Stimulated activated CD4-positive, alpha-beta T cell treated with anti-CD3 and anti-CD28 coated beads, Interleukin-15, amount 100 ng/mL, for 24 hours (primary cell): ENCODE measurements at places on chromosomes 13 and 19.

DNA sequence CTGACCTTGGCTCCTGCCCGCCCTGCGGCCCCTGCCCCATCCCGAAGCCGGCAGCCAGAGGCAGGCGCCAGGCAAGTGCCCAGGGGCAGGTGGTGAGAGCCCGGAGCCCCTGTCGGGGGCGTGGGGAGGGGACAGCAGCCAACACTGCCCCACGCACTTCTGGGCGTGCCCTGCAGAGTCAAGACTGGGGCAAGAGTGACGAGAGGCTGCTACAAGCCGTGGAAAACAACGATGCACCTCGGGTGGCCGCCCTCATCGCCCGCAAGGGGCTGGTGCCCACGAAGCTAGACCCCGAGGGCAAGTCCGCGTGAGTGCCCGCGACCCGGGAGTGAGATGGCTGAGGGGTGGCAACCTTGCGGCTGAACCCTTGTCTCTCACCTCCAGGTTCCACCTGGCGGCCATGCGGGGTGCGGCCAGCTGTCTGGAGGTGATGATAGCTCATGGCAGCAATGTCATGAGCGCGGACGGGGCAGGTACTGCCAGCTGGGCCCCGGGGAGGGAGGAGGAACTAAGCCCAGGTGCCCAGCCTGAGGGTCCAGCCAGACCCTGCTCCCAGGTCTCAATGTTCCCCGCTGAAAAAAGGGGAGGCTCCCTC is 17.3 kb downstream of the ANKRD24 start:
- DNase-seq, result no peak

DNA sequence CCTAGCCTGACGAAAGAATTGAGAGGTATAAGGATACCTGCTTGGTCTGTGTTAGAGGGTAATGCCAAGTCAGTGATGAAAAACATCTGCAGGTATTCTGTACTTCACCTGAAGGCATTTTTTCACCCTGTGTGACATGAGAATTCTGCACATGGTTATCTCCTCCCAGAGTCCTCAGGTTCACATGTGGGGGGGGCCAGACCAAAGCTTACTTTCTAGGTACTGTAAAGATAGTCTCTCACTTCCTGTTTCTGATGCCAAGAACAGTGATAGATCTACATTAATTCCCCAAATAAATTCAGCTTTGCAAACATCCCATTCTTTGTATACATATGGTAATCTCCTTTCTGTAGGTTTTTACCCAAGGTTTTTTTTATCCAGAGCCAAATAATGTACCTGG is 53.4 kb downstream of the GPC6 start:
- DNase-seq, result no peak

- no peak for DNase-seq
Observed at GRCh38 chr19:1263188-1263587, 5.9 kb upstream of the CIRBP start.

GRCh38 chr19:2089001-2089711 is 7.0 kb downstream of the MOB3A start:
- peak; percentile 30 for DNase-seq

DNA sequence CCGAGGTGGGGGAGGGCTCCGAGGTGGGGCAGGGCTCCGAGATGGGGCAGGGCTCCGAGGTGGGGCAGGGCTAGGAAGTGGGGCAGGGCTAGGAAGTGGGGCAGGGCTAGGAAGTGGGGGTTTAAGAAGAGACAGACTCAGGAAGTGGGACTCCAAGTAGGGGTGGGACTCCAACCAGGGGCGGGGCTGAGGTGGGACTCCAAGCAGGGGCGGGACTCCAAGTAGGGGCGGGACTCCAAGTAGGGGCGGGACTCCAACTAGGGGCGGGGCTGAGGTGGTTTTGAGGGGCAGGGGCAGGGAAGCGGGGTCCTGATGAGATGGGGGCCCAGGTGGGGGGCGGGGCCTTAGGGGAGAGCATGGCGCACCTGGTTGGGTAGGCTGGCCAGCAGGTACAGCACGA is 13.6 kb downstream of the CFD start:
- DNase-seq, result peak; percentile 70

- DNase-seq, result peak; percentile 95
Observed at GRCh38 chr19:1239796-1240737, 1.5 kb upstream of the ATP5F1D start.

DNA sequence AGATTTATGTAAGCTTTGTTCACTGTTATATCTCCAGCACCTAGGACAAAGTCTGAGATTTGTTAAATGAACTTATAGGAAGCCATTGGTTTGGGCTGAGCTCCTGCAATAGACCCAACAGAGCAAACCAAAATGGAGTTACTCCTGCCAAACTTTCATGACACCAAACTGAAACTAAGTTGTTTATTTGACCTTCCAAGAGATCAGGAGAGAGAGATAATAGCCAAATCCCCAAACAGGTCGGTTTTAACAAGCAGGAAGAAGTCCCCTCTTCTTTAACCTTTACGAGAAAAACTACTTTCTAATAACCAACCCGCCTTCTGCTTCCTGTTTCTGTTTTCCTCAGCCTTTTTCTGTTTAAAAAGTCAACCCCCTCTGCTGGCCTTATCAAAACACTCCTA is 54.9 kb upstream of the ATP12A start:
- DNase-seq, result no peak

DNA sequence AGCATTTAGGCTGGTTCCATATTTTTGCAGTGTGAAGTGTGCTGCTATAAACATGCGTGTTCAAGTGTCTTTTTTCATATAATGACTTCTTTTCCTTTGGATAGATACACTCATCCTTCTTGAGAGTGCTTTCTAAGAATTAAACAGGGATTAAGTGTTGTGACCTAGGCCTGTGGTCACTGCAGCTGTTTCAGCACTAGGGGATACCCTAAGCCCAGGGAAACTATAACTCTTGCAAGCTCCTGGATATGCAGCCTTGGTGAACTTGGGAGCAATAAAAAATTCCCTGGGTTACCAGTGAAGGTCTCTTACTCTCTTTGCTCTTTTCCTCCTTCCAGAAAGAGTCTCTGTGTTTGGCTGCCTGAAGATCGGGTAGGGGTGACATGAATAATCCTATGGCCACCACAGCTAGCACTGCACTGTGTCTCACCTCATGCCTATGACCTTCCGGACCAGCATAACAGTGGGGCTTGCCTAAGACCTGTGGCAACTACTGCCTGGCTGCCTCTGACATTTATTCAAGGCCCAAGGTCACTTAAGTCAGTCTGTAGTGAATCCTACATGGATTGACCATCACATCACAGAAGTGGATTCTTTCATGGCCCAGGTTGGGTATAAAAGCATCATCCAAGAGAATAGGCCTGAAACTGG is 799.7 kb downstream of the DACH1 start:
- DNase-seq, result no peak

GRCh38 chr19:46629546-46630025 is 4.7 kb upstream of the PTGIR start:
- no peak for DNase-seq

DNA sequence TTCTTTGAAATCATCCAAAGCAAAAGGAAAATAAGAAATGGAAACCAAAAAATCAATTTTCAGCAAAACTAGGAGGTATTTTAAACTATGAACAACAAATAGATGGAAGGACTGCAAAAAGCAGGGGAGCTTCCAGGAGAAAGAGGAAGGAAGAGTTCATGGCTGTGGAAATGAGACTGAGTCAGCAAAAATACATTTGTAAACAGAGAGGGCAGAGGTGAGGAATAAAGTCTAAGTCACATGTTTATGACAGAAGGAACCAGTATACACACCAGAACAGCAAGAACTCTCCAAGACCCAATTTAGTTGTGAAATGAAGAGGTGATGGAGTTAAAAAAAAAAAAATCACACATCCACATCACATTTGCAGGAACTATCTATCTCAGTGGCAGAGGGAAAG is 69.6 kb downstream of the RNASEH2B start:
- DNase-seq, result no peak

DNA sequence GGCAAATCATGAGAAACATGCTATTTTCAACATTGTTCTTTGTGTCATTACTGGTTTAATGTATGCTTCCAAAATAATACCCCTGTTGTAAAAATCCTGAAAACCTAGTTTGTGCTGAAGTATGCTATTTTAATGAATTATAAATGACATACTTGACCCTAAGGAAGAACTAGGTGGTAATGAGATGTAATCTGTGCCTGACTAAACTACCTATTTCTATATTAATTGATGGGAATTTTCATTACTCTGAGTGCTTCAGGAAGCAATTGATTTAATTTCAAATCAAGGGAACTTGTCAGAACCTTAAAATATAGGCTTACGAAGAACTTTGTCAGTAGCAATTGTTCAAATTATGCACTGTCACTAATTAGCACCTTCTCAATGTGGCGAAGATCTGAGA is 1005.6 kb upstream of the SLC10A2 start:
- no peak for DNase-seq

DNA sequence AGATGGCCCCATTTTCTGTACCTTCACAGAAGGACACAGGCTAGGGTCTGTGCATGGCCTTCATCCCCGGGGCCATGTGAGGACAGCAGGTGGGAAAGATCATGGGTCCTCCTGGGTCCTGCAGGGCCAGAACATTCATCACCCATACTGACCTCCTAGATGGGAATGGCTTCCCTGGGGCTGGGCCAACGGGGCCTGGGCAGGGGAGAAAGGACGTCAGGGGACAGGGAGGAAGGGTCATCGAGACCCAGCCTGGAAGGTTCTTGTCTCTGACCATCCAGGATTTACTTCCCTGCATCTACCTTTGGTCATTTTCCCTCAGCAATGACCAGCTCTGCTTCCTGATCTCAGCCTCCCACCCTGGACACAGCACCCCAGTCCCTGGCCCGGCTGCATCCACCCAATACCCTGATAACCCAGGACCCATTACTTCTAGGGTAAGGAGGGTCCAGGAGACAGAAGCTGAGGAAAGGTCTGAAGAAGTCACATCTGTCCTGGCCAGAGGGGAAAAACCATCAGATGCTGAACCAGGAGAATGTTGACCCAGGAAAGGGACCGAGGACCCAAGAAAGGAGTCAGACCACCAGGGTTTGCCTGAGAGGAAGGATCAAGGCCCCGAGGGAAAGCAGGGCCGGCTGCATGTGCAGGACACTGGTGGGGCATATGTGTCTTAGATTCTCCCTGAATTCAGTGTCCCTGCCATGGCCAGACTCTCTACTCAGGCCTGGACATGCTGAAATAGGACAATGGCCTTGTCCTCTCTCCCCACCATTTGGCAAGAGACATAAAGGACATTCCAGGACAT is 7.0 kb upstream of the CEACAM7 start:
- no peak for DNase-seq

DNA sequence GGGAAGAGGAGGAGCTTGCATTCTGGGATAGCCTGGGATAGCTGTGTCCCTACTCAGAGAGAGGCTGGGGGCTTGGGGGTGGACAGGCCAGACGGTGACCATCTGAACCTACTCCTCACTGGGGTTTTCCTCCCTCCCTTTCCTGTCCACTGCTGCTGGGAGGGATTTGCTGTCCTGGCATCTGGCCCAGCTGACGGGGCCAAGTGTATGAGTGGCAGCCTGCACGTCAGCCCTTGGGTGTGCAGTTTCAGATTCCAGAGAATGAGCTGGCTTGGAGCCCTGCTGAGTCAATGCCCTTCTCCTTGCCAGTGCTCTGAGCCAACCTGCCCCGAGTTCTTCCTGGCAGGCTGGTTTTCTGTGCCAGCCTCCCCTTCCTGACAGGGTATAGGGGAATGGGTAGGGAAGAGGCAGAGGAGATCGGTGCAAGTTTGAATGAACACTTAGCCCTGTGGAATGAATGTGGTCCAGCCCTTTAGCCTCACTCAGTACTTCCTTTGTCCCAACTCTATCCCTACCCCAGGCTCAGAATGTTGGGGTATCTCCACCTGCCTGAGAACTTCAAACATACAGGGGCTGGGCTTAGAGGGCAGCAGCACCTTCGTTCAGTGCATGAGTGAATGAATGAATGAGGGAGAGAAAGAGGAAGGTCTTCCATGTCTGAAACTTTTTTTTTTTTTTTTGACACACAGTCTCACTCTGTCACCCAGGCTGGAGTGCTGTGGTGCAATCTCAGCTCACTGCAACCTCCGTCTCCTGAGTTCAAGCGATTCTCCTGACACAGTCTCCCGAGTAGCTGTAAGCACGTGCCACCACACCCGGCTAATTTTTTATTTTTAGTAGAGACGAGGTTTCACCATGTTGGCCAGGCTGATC is 1.8 kb upstream of the ANGPTL4 start:
- peak; percentile 43 for DNase-seq

DNA sequence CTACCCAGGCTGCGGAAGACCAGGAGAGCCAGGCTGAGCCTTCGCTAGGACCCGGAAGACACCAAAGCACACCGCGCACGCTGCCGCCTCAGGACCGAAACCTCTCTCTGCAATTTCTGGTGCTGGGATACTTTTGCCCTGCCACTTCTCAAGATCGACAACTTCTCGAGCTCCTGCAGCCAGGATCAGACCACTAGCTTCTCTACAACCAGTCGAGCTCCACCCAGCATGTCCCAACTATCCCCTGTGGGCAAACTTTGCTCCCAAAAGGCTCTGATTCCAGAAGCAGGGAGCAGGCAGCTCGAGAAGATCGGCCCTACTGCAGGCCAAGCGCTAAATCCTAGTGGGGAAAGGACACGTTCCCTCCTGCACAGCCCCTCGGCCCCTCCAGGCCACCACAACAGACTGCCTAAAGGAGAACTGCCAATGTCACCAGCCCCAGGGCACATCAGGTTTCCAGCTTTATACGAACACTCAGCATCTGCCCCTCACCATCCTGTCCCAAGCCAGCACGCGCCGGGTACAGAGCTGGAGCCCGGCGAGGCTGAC is 979 bp downstream of the AKAP8 start:
- peak; percentile 71 for DNase-seq

DNA sequence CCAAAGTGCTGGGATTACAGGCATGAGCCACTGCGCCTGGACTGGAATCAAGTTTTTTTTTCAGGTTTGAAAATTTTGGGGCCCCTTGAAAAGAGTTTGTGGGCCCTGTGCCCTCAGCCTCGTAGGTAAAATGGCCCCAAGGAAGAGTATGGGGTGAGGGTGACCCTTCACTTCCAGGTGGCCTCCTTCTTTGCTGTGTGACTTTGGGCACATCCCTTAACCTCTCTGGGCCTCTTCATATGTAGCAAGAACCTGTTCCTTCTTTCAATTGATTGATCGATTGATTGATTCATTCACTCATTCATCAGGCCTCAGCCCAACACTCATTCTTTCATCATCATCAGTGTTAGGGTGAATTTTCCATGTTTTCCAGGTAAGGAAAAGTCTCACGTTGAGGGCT is 3.4 kb upstream of the TMEM221 start:
- no peak for DNase-seq

- DNase-seq, result no peak
Observed at GRCh38 chr13:50353651-50354415, 338.6 kb downstream of the KCNRG start.
